Small intestine (tissue), 16 donors: ENCODE measurements at places on chromosomes 16 and 17.
A peak's percentile ranks its signal among the peaks of the same experiment; 100 is the strongest.

DNA sequence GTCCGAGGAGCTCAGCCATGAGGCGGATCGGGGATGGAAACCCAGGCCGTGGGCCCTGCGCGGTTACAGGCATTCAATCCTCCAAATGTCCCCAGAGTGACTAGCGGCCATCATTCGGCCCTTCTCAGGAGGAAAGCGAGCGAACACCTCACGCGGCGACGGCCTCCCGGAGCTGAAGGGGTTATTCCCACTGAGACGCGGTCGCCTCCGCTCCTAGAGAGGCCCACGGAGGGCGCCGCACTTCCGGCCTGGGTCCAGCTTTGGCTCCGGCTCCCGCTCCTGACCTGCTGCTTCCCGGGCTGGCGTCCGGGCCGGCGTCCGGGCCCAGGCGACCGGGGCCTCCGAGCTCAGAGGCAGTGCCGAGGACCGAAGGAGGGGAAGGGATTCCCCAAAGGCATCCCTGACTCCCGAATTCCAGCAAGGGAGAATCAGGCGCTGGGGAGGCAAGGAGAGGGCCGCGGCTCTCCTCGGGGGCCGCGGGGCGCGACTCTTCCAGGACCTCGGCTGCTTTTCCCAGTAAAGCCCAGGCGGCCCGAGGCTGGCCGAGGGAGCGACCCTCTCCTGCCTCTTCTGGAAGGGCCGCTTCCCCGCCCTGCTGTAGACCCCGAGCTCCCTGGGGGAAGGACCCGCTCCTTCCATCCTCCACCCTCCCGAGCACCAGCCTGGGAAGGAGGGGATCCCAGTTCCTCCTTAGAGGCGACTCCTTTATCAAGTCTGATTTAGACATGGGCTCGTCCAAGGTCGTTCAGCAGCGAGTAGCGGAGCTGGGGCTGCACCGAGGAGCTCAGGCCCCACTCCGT lies 18.6 kb upstream of the ZNF629 start:
- H3K36me3 ChIP-seq: no peaks in the 10 kb centered on the region
- peak overlapping the region; percentile 88 for H3K4me3 ChIP-seq
- DNase-seq: peak; percentile 88
- H3K27ac ChIP-seq: peak overlapping the region; percentile 84
- H3K27me3 ChIP-seq: no peaks in the 10 kb centered on the region

GRCh38 chr17:59832883-59833379 lies 59.8 kb downstream of the TUBD1 start:
- DNase-seq: no peak
- peaks cover 15% of the 10 kb centered on the region for H3K36me3 ChIP-seq
- H3K27me3 ChIP-seq: no peaks in the 10 kb centered on the region
- H3K27ac ChIP-seq: no peak overlapping the region

GRCh38 chr17:47993964-47994363 lies 23.1 kb downstream of the CDK5RAP3 start:
- no peak overlapping the region for H3K4me3 ChIP-seq
- no peak for DNase-seq
- H3K27me3 ChIP-seq: peaks cover 2% of the 10 kb centered on the region
- H3K4me1 ChIP-seq: no peaks in the 10 kb centered on the region
- no peaks in the 10 kb centered on the region for H3K36me3 ChIP-seq

GRCh38 chr16:47426806-47427205 lies 34.1 kb downstream of the ITFG1 start:
- no peak for DNase-seq
- peaks cover 19% of the 10 kb centered on the region for H3K36me3 ChIP-seq
- H3K4me3 ChIP-seq: no peak overlapping the region
- H3K27ac ChIP-seq: no peak overlapping the region
- H3K4me1 ChIP-seq: no peaks in the 10 kb centered on the region
- no peaks in the 10 kb centered on the region for H3K27me3 ChIP-seq

DNA sequence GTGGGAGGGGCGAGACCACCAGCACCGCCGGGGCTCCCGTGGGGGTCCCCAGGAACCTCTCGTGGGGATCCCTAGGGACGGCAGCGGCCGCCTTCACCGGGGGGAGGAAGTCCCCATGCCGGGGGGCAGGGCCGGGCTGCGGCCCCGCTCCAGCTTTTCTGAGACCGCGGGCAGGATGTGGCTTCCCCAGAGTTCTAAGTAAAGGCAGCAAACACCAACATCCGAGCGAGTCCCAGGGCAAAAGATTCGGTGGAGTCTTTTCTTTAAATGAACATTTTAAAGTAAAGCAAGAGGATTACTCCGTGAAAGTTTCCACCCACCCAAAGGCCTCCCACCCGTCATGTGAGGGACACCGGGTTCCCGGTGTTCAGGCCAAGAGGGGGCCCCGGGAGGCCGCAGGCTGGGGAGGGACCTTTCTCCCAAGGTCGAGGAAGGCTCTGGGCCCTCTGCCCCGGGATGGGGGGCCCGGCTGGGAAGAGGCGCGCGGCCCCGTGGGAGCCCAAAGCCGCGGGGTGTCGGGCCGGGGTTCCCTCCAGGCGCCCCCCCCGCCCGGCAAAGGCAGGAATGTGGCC lies 137.2 kb upstream of the RPH3AL start:
- peak overlapping the region; percentile 51 for H3K4me3 ChIP-seq
- no peaks in the 10 kb centered on the region for H3K27me3 ChIP-seq
- H3K27ac ChIP-seq: peak overlapping the region; percentile 45
- H3K4me1 ChIP-seq: no peaks in the 10 kb centered on the region
